ENCODE measurements at places on chromosomes 5 and 9. TPM values are rescaled to one million over a fixed set of nuclear protein-coding genes. Genes with fewer than 3 reads are reported as not detected.

DNA sequence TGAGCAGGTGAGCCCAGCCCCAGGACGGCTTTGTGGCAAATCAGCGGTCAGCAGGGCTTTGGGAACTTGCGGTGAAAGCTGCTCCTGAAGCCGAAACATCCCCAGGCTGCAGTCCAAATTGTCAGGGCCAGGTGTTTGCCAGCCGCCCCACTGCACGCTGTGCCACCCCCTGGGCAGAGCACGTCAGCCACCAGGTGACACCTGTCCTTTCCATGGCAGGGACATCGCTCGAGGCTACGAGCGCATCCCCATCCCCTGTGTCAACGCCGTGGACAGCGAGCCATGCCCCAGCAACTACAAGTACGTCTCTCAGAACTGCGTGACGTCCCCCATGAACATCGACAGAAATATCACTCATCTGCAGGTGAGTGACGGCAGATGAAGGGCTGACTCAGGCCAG is 64.4 kb upstream of the CACNA1B start:
- DNase-seq: no peak

GRCh38 chr5:60489377-60489776 is 210.6 kb downstream of the DEPDC1B start:
- no peak for DNase-seq

- no peak for DNase-seq
Measured at GRCh38 chr9:136690806-136691261, 3.6 kb upstream of the AGPAT2 start.

DNA sequence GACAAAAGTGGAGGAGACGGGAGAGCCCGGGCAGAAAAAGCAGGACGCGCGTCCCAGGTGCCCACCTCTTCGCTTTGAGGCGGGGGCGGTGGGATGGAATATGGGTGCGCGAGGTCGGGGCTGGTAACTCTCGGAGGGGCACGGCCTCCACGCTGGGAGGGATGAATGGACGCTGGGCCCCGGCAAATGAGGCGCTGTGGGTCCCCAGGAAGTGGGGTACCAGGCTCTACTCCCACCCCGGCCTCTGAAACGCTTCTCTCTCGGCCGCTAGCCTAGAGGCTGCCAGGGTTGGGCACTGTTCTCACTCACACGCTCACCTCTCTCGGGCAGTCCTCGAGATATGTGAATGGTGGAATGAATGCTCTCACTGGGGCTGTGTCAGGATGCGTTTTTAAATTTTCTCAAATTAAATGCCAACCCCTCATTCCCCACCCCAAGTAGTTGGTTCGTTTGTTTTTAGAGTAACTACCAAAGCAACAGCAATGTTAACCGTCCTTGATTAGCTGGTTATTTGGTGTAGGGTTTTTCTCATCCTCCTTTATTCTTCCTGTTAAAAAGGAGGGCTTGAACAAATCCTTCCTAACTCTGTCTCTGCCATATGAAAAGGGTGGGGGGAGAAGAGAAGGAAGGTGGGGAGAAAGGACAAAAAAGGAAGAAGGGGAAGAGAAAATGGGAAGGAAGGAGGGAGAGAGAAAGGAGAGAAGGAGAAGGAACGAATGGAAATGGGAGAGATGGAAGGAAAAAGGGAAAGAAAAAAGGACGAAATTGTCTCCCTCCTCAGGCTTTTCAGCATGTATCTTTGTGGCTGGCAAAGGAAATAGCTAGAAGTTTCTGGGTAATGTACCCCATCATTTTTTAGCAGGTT is 1.3 kb upstream of the EBF1 start:
- DNase-seq: no peak

DNA sequence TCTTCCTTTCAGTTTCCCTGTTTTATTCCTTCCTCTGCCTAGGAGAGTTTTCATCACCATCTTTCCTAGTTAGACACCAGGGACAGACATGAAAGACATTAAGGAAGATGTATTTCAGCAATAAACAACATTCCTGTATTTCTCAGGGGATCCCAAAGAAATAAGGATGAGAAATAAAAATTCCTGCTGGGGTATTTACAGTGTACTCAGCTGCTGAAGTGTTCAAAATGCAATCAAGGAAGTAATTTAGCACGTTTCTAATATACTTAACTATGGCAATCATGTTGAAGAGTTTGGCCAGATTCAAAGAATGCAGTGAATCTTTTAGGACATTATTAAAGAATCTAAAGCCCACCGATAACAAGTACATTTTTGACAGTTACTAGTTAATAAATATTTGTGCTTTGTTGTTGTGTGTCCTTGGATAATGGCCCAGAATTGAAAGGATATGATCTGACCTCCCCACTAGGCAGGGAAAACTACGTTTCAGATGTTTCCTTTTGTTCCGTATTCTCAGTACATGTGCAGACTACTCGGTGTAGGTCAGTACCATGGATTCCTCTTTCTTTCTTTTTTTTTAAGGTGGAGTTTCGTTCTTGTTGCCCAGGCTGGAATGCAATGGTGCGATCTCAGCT is 46.8 kb downstream of the INIP start:
- DNase-seq: no peak

- DNase-seq: no peak
Measured at GRCh38 chr9:106616026-106616425, 246.9 kb upstream of the ZNF462 start.

- DNase-seq: peak; percentile 17
Measured at GRCh38 chr5:171926311-171926710, 80.1 kb downstream of the FBXW11 start.

- DNase-seq: no peak
Measured at GRCh38 chr5:44770780-44771717, 37.7 kb upstream of the MRPS30 start.

- DNase-seq: no peak
Measured at GRCh38 chr9:110214586-110215355, 6.8 kb upstream of the C9orf152 start.

DNA sequence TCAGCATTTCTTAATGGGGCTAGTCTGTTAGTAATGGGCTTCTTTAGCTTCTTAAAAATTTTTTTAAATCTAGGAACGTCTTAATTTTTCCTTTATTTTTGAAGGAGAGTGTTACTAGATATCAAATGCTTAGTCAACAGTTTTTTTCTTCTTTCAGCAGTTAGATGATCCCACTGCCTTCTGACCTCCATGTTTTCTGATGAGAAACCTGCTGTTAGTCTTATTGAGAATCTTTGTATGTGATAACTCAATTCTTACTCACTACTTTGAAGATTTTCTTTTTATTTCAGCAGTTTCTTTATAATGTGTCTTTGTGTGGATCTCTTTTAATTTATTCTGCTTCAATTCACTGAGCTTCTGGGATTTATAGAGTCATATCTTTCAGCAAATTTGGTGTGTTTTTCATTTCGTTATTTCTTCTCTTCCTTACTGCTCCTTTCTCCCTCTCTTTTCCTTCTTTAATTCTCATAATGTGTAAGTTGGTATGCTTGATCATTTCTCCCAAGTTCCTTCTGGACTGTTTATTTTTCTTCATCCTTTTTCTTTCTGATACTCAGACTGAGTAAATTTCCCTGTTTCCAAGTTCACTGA is 205.8 kb downstream of the RANBP17 start:
- DNase-seq: no peak

- peak; percentile 20 for DNase-seq
Measured at GRCh38 chr9:101791938-101792337, 53.5 kb upstream of the GRIN3A start.

GRCh38 chr9:113720495-113720894 is 155.6 kb upstream of the ZNF618 start:
- DNase-seq: no peak

GRCh38 chr5:2182020-2182419 is 299.3 kb upstream of the IRX4 start:
- DNase-seq: no peak

GMCL2 gene
- not detected for polyA plus RNA-seq

DBN1 gene
- polyA plus RNA-seq: 78.7 TPM

C9 gene
- not detected for polyA plus RNA-seq

SAPCD2 gene
- 3.6 TPM for polyA plus RNA-seq
